ENCODE measurements at places on chromosomes 1 and 21.

GRCh38 chr1:151828921-151829320, 2.7 kb downstream of the RORC start:
- peak; percentile 88 for DNase-seq

DNA sequence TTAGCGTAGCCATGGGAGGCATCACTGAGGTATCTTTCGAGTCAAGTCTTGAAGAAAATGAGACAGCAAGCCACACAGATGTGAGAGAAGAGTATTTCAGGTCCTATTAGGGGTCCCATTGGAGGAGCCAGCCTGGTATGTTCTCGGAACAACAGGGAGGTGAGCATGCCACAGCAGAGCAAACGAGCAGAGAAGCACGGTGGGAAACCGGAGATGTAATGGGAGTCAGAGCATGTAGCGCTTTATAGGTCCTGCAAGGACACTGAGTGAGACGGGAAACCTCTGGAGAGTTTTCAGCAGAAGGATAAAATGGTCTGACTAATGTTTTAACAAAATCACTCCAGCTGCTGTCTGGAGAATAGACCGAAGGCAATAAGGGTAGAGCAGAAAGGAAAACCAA, 15.9 kb downstream of the H3-3A start:
- DNase-seq = no peak

DNA sequence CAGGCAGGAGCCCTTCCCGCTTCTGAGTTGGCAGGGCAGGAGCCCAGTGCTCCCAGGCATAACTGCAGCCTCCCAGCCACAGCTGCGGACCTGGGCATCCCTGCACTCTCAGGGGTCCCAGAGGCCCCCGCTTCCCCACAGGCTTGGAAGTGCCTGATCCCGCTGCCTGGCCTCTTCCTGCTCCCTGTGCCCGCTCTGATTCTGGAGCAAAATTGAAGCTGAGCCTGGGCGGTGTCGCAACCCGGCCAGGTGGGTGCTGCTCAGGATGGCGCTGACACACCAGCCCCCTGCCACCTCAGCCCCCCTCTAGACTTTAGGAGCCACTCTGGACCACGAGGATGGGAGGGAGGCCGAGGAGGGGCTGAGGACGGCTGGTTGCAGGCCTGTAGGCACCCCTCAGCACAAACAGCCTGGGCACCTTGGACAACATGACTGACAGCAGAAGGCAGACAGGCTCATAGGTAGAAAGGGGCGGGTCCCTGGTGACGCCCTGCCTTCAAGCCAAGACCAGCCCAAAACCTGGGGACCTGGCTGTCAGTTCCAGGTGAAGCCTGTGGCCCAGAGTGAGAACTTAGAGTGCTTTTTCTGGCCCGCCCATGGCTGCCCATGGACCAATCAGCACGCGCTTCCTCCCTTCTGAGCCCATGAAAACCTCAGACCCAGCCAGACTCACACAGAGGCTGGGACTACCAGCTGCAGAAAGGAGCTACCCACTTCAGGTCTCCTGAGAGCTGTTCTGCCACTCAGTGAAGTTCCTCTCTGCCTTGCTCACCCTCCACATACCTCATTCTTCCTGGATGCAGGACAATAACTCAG, 7.2 kb downstream of the HLCS start:
- peak; percentile 14 for DNase-seq

DNA sequence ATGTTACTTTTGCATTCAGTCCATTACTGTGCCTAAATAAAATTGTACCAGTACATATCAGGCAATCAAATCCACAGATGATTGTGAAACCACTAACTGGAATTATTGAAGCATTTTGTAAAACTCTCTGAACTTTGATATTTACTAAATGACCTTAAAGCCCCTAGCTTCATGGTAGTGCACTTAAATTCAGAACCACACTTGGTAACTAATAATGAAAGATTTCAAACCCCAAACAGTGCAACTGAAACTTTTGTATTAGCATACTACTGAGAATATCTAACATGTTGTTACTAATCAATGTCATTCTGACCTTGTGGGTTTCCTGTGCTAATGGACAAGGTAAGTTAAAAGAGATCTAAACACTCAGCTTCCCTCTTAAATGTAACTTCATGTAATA, at the start of gene CFHR3:
Gene CFHR3, plus strand, starts transcription at position 238 of the 400 bp plus-strand sequence. Its CDS starts 47 bp downstream, at position 285.
- no peak for DNase-seq

DNA sequence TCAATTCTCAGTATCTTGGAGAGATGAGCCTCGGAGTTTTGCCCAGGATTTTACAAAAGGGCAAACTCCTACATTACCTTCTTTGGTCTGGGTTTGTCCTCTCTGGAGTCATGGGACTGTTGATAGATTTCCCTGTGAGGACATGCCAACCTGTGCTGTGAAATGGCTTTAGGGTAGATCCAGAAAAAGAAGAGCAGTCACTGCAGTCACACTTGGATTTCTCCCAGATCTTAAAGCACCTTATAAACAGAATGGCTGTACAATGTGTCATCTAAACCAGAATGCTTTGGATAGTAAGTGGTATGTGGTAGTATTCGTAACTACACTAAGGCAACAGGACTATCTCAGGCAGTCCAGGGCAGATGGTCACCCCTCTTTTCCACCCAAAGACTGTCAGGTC, 1.9 kb upstream of the CSRP1 start:
- no peak for DNase-seq

DNA sequence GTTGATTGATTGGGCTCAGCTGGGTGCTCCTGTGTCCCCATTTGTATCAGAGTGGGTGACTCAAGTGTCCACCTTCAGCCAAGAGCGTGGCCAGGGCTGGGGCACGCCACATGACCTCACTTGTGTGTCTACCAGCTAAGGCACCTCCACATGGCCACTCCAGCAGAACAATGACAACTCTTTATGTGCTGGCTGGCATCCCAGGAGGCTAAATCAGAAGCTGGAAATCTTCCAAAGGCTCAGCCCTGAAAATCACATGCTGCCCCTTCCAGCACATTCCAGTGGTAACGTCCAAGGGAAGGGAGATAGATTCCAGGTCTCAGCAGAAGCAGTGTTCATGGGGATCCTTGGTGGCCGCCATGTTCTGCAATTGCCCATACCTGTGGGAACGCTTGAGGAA, 585.5 kb downstream of the AJAP1 start:
- DNase-seq = no peak

GRCh38 chr1:43789604-43790550, 82.5 kb downstream of the ST3GAL3 start:
- DNase-seq = no peak

GRCh38 chr1:34640654-34641401, 114.0 kb upstream of the GJB5 start:
- peak; percentile 29 for DNase-seq
